ENCODE measurements at places on chromosomes 3 and 15.

- DNase-seq: no peak
Observed at GRCh38 chr15:92565351-92566125, 90.0 kb downstream of the FAM174B start.

DNA sequence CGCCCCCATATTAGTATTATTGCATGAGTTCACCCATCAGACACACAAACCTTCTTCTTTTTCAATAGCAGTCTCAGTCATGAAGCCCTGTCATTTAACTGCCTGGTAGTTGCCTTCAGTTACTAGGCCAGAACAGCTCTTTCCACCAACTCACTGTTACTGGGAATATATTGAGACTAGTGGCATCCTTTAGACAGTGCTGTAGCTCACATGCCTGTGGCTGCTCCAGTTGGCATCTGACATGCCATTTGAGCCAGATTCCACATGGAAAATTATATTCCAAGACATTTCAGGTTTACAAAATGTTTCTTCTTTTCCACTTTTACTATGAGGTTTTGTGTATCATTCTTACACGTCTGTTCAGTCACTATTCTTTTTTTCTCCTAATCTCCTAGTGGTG, 146.1 kb downstream of the GHSR start:
- DNase-seq: no peak

- no peak for DNase-seq
Observed at GRCh38 chr3:159779883-159780282, 208.8 kb upstream of the IL12A start.

DNA sequence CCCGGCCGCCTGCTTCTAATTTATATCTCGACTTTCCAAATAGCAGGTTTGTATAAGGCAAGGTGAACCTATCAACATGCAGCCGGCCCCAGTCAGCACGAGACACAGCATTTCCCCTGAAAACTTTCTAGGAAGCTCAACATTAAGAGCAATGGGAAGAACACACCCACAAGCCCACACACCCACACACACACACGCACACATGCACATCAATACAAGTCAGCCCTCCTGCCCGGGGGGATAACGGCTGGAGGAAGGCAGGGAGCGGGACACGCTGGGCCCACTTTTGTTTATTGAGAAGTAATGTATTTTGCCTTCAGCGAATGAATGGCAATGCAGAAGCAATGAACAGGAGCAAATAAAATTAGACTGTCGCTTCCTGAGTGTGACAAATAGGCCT, 83.5 kb downstream of the PCSK6 start:
- DNase-seq: no peak

DNA sequence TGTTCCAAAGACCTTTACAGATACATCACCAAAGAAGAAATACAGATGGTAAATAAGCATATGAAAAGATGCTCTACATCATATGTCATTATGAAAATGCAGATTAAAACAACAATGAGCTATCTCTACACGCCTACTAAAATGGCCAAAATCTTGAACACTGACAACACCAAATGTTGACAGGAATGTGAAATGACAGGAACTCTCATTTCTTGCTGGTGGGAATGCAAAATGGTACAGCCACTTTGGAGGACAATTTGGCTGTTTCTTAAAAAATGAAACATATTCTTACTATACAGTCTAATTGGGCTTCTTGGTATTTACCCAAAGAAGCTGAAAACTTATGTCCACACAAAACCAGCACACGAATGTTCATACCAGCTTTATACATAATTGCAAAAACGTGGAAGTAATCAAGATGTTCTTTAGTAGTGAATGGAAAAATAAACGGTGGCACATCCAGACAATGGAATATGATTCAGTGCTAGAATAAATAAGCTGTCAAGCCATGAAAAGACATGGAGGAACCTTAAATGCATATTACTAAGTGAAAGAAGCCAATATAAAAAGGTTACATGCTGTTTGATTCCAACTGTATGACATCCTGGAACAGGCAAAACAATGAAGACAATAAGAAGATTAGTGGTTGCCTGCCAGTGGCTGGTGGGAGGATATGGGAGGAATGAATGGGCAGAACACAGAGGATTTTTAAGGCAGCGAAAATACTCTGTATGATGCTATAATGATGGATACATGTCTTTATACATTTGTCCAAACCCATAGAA, 81.3 kb upstream of the NEDD4 start:
- no peak for DNase-seq

DNA sequence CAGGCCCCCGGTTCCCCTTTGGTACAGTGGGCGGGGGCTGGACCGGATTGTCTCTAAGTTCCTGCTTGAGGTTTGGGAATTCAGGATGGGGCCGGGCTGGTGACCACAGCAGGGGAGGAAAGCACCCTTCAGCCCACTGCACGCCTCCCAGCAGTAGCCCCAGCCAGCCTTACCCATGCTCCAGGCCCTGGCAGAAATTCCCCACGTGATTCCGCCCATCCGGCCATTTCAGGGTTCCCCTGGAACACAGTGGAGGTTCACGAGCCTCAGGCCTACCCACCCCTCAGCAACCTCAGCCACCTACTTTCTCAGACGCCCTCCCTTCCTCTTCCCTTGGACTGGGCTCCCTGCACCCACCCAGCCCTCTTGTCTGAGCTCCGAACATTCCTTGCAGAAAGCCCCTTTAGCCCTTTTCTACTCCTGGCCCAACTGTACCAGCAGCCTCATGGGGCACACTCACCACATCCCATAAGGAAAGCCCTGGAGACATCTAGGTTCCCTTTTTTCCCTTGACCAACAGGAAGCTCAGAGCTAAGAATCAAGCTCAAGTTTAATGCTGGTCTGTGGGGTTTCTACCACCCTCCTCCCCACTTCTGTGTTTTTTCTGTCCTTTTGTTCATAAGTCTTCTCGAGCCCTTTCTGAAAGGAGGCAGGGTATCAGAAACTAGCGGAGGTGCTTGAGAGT, 11.5 kb downstream of the ALS2CL start:
- DNase-seq: no peak

DNA sequence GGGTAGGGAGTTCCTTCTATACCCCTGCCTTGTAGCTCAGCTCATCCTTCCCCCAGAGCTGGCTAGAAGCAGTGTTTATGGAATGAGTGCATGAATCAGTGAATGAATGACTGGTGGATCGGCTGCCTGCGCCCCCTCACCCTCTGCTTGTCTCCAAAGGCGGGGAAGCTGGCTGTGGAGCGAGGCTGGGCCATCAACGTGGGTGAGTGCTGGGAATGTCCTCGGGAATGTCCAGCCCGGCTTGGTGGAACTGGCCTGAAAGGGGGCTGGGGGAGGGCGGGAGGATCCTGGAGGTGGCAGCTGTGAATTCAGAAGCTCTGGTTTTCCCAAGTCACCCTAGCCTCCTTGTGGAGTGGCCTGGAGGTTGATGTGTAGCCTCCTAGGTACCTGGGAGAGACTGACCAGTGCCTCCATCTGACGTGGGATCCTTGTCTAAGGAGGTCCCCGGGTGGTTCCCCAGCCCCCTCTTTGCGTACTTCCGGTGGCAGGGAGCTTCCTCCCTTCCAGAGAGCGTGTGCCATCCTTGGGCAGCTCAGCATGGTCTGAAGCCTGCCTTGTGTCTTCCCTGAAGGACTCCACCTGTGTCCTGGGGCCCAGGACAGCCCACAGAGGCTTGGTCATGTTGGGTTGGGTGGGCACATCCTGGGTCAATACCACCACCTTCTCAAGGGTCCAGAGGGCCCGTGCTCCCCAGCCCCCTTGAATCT, 18.4 kb downstream of the HDAC11 start:
- DNase-seq: no peak

DNA sequence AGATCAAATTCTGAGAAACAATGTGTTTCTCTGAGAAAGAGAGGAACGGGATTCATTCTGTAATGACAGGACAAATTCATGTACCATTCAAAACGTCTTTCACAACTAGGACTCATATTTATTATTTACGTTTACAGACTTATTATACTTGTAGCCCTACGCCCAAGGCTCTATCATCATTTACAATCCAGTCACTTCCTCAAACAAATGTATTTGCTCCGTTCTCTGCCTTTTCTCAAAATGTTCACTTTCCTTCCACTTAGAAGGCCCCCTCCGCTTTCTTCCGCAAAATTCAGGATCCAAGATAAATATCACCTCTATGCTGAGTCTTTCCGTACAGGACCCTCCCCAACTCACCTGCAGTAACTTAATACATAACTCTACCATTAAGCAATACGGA, 745 bp downstream of the RSL24D1 start:
- no peak for DNase-seq

DNA sequence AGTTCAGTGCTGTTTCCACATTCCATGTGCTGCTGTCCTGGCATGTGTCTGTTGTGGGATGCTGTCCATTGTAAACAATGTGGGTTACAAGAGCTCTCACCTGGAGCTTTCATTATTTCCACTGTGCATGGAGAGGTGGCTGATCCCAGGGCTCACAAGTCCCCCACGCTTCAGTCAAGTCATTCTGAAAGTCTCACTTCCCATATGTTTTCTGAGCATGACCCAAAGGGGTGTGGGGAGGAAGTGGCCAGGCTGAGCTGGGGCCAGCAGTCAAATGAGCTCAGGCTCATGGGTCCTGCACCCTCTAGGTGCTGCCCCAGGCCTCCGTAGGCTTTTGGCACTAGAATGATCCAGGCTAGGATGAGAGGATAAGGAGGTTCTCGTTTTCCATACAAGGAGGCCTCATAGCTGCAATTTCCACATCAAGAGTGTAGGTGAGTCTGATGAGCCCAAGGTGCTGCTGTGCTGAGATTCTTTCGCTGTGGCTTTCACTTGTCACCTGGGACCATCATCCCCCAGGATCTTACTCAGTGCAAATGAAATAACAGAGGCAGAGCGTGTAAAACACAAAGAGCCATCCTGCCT, 22.0 kb downstream of the STARD5 start:
- DNase-seq: no peak

GRCh38 chr15:90823455-90823974, 44.9 kb upstream of the FURIN start:
- DNase-seq: no peak

DNA sequence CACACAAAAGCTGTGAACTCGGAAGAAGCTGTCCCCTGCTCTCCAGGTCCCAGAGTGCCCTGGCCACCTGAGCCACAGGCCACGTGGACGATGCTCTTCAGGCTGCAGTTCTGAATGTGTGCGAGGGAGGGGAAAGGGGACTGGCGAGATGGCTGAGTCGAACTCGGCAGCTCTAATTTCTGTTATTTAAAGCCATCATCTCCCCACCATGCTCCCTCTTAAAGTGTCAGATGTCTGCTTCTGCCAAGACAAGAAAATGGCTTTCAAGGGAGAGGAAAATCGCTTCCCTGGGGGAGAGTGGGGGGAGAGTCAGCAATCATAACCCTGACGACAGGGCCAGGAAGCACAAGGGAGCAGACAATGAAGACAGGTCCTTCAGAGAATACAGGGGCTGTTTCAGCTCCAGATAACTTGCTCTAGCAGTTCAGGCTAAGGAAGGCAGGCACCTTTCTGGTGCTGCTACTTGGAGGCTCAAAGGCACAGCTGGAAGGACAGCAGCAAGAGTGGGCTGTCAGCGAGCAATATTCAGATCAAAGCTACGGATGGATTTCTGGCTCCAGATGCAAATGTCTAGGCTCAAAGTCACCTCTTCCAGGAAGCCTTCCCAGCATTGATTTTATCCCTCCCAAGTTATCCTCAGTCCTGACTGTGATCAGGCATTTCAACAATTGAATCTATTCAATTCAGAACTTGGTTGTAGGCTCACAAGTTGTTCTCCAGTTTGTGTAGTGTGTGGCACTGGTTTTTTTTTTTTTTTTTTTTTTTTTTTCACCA, 15.5 kb upstream of the CCDC33 start:
- DNase-seq: no peak

DNA sequence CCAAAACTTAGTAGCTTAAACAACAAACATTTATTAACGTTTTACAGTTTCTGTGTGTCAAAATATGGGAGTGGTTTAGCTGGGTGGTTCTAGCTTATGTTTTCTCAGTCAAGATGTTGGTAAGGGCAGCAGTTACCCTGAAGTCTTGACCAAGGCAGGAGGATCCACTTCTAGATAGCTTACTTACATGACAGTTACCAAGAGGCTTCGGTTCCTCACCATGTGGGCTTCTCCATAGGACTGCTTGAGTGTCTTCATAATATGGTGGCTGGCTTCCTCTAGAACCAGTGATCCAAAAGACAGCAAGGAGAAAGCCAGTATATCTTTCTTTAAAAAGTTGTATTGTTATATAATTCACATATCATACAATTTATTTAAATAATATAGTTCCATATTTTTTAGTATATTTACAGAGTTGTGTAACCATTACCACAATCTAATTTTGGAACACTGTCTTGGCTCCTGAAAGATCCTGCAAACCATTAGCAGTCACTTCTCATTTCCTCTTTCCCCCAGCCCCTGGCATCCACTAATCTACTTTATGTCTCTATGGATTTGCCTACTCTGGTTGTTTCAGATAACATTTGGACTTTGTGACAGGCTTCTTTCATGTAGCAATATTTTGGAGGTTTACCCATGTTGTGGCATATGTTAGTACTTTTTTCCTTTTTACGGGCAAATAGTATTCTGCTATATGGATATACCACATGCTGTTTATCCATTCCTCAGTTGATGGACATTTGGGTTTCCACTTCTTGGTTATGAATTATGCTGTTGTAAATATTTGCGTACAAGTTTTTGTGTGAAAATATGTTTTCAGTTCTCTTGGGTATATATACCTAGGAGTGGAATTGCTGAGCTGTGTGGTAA, 33.3 kb downstream of the MAPK6 start:
- no peak for DNase-seq

DNA sequence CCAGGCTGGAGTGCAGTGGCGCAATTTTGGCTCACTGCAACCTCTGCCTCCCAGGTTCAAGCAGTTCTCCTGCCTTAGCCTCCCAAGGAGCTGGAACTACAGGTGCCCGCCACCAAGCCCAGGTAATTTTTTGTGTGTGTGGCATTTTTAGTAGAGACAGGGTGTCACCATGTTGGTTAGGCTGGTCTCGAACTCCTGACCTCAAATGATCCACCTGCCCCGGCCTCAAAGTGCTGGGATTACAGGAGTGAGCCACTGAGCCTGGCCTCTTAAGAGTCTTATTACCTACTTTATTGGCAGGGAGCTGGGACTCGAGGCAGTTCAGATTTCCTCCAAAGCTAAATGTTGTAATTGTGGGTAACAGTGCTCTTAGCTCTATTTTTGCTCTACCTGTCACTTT, 16.4 kb downstream of the PXYLP1 start:
- no peak for DNase-seq

- no peak for DNase-seq
Observed at GRCh38 chr15:46502667-46503066, 867.8 kb downstream of the SQOR start.

- no peak for DNase-seq
Observed at GRCh38 chr3:132563420-132564069, 33.5 kb upstream of the ACKR4 start.

DNA sequence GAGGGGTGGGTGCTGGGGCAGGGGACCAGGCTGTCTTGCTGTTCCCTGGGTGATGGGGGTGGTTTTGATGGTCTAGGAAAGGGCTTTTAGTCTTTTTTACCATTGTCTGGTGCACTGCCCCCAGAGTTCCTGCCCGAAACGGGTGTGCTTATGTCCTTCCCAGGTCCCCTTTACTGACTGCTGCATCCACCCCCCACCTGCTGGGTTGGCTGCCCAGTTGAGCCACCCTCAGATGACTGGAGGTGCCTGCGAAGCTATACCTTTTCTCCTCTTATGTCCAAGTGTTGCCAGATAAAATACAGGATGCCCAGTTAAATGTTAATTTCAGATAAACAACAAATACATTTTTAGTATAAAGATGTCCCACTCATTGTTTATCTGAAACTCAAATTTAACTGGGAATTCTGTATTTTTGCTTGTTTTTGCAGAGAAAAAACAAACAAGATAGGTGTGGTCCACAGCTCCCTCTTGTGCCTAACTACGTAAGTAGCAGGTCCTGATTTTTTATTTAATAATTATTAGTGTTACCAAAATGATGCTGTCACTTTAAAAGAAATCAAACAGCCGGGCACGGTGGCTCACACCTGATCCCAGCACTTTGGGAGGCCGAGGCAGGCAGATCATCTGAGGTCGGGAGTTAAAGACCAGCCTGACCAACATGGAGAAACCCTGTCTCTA, 6.1 kb upstream of the RPP14 start:
- no peak for DNase-seq
